CD8-positive, alpha-beta T cell (primary cell): ENCODE measurements at places on chromosomes 11 and 22.

DNA sequence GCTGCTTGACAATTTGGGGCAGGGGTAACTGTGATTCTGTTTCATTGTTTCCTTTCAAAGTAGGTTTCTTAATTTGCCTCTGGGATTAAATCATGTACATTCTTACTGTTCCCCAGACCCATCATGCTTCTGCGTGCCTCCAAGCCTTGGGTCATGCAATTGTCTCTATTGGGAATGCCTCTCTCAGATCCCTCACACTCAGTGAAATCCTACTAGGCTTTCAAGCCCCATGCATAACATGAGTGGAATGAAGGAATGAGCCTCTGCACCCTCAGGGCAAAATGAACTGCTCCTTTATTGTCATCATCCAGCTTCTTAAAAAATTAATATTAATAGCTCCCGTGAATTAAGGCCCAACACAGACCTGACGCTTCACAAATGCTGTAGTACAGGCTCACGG lies 381.7 kb downstream of the TENM4 start:
- no peak for DNase-seq

DNA sequence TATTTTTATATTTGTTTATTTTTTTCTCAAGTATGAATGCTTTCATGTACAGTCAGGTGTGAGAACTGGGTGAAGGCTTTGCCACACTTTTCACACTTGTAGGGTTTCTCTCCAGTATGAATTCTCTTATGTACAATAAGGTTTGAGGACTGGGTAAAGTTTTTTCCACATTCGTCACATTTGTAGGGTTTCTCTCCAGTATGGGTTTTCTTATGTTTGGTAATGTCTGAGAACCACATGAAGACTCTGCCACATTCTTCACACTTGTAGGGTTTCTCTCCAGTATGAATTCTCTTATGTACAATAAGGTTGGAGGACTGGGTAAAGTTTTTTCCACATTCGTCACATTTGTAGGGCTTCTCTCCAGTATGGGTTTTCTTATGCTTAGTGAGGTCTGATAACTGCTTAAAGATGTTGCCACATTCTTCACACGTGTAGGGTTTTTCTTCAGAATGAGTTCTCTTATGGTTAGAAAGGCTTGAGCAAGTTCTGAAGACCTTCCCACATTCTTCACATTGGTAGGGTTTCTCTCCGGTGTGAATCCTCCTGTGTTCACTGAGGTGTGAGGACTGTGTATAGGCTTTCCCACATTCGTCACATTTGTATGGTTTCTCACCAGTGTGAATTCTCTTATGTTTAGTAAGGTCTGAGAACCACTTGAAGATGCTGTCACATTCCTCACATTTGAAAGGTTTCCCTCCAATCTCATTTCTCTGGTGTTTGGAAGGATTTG lies 19.7 kb downstream of the ZNF195 start:
- DNase-seq, result no peak

- no peak for DNase-seq
Measured at GRCh38 chr11:40246983-40247382, 1212.5 kb downstream of the LRRC4C start.

- no peak for DNase-seq
Measured at GRCh38 chr11:27705873-27706820, 5.9 kb upstream of the BDNF start.

GRCh38 chr11:10305262-10305963 lies 540 bp downstream of the ADM start:
- peak; percentile 29 for DNase-seq

GRCh38 chr22:23591201-23591791 lies 11.2 kb upstream of the IGLL1 start:
- peak; percentile 41 for DNase-seq

DNA sequence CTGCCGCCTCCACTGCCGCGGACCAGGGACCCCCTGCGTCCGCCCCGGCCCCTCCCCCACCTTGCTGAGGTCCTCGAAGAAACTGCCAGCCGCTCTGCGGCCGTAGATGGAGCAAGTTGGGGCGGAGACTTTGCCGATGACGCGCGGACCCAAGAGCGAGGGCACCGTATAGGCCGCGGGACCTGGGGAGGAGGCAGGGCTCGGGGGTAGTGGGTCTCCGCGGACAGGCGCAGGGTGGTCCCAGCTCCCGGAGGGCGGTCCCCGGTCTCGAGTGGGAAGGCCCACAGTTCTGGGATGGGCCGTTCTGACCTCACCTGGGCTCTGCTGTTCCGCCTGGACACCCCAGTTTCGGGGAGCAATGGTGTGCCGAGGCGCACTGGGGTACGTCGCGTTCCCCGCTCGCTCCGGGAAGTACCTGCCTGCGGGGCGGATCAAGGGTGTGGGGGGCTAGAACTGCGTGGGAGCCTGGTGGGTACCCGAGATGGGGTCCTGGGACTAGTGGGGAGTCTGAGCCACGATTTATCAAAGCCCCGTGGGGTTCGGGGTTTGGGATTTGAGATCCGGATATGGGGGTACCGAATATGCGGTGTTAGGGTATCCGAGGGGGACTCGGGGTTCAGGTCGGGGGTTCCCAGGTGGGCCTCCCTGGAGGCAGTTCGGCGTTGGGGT lies 1.2 kb upstream of the TYMP start:
- peak; percentile 85 for DNase-seq

DNA sequence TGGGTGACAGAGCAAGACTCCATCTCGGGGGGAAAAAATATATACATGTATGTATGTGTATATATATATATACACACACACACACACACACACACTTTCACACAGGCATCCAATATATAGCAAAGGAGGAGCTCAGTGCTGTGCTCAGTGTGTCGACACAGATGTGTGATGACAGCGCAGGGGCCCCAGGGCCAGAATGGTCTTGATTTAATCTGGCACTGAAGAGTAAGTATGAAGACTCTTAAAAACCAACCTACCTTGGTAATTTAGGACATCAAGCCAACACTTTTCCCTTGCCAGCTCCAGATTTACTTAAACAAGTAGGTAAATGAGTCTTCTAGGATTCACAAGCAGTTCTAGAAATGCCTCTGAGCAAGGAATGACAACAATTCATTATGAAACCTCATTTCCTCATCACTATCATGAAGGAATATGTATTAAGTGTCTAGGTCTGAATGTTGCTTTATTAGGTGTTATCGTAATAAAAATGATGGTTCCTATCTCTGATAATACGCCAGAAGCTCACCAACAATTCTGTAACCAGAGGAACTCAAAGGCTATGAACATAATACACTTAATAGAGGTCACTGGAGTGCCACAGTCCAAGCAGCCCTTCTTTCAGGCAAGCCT lies 71.5 kb downstream of the SGSM3 start:
- no peak for DNase-seq

- no peak for DNase-seq
Measured at GRCh38 chr11:74957937-74958629, 9.0 kb downstream of the SPCS2 start.

GRCh38 chr11:128942272-128942612 lies 429 bp downstream of the TP53AIP1 start:
- DNase-seq, result no peak

GRCh38 chr11:105211806-105212554 lies 72.4 kb upstream of the CARD18 start:
- DNase-seq, result no peak

DNA sequence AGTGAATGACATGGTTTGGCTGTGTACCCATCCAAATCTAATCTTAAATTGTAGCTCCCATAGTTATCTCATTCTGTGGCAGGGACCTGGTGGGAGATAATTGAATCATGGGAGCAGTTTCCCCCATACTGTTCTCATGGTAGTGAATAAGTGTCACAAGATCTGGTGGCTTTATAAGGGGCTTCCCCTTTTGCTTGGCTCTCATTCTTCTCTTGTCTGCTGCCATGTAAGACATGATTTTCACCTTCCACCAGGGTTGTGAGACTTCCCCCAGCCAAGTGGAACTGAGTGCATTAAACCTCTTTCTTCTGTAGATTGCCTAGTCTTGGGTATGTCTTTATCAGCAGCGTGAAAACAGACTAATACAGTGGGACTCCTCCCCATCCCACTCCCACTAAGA lies 11.1 kb downstream of the OR5A2 start:
- no peak for DNase-seq

DNA sequence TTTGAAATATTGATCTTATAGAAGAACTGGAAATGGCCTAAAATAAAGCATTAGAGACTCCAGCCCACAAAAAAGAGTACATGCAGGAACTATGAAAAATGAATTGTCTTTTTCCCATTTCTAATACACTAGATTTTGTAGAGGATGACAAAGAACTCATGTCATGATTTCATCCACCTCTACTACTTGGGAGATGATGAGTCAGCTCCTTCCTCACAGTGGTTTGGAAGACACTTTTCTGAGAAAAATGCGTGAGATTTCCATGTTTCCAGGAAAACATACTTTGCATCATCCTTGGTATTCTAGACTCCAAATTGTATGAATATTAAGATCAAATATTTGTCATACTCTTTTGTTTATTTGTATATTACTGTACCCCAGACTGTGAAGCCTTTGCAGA lies 500.5 kb downstream of the FAM181B start:
- DNase-seq, result no peak

- no peak for DNase-seq
Measured at GRCh38 chr22:42887120-42887519, 30.0 kb upstream of the ARFGAP3 start.

GRCh38 chr22:42313204-42313603 lies 42.8 kb upstream of the TCF20 start:
- DNase-seq, result no peak

DNA sequence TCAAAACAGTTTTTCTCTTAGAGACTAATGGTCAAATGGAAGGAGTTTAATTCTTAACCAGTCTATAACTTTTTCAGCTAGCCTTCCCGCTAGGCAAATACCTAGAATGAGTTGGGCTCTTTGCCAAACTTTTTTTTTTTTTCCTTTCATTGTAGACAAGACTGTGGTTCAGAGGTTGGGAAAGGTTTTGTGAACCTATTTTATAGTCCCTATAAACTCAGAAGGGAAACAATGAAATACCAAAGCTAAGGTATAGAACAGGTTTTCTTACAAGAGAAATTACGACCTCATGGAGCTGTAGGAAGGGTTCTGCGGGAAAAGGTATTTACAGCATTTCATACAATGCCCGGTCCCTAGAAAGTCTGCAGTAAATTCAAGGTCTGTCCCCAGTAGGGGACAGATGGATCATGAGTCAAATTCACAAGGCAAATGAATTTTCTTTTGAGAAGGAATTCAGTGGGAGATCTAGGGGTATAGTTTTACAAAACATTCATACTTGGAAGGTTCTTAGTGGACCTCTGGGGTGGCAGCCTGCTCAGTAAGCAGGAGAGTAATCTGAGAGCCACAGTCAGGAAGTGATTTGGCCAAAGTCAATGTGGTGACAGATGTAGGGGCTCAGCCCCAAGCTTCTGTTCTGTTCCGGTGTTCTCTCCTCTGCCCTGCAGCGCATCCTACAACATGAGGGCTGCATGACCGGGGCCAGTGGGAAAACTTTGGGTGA lies 146.8 kb downstream of the DBX1 start:
- no peak for DNase-seq

DNA sequence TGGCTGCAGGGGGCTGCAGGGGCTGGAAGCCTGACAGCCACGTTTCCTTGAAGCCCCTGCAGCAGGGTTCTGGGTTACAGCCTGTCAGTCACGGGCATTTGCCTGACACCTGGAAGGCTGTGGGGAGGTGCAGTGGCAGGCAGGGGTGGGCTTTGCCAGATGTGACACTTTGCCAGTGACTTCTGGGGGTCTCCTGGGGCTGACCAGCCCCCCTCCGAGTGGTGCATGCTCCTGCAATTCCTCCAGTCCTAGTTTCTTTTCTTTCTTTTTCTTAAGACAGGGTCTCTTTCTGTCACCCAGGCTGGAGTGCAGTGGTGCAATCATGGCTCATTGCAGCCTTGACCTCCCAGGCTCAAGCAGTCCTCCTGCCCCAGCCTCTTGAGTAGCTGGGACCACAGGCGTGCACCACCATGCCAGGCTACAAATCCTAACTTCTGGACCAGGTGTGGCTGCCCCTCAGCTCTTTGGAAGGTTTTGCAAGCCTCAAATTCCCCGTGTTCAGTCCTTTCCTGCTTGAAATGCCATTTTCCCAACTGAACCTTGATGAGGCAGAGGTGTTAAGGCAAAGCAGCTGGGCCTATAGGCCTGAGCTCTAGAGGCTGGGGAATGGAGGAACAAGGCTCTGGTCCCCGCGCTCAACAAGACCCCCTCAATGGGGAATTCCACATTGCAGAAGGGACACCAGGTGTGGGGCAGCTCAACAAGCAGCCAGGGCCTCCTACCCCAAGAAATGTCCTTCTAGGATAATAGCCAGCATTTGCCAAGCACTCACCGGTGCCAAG lies 20.2 kb upstream of the CHKA start:
- DNase-seq, result no peak

- DNase-seq, result no peak
Measured at GRCh38 chr11:62048100-62048499, 75.7 kb upstream of the INCENP start.

- no peak for DNase-seq
Measured at GRCh38 chr11:45424411-45425180, 138.5 kb upstream of the SYT13 start.

DNA sequence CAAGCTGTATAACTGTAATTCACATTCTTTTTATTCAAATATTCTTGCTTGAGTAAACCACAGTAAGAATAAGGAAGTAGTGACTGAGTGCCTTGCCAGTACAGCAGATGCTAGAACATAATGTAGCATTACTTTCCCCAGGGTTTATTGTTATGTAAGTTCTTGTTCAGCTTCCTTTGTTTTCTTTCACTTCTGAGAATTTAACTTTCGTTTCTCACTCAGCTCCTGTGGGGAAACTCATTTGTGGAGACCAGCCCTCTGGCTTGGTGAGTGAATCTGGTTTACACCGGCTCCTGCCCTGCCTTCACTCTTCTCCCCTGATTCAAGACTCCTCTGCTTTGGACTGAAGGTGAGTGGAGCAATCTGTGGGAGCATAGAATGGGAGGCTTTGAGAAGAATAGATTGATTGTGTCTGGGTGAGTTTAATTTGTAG lies at the start of gene TRIM22:
Gene TRIM22 (plus strand): TSS at position 240 of the 433 bp plus-strand sequence. CDS start 6,443 bp downstream, outside the sequence.
- DNase-seq, result no peak

- DNase-seq, result peak; percentile 6
Measured at GRCh38 chr11:120137611-120138521, at the start of gene TRIM29. Gene TRIM29, minus strand, starts transcription at chr11:120138113. Its CDS starts 82 bp downstream, at chr11:120138031.

- DNase-seq, result no peak
Measured at GRCh38 chr11:16361108-16361865, 4.9 kb upstream of the SOX6 start.

DNA sequence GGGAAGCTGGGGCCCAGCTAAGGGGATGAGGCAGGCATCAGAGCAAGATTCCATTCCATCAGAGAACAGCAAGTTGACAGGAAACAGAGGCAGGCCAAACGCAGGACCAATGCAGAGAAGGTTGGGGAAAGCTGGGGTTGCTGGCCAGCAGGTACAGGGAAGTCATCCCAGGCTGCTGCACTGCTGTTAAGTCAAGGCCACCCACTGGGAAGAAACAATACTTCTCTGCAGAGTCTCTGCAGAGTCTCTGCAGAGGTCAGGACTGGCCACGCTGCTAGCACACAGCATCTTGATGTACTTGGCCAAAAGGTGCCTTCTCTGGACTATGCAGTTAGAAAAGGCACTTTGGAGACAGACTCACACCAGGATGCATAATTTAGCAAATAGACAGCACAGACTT lies 68.5 kb upstream of the CSNK2A3 start:
- DNase-seq, result no peak

- no peak for DNase-seq
Measured at GRCh38 chr22:32699686-32700085, 101.8 kb upstream of the TIMP3 start.

- DNase-seq, result no peak
Measured at GRCh38 chr11:104155375-104155774, 8.6 kb downstream of the PDGFD start.

- no peak for DNase-seq
Measured at GRCh38 chr11:78562398-78562797, 12.3 kb downstream of the NARS2 start.

GRCh38 chr11:62413060-62413696 lies 5.7 kb upstream of the SCGB1A1 start:
- no peak for DNase-seq

GRCh38 chr11:64524158-64524527 lies 66.9 kb upstream of the SLC22A12 start:
- DNase-seq, result no peak
